GM23338 (cell line): ENCODE measurements at places on chromosomes 11 and 22.

- DNase-seq, result no peak
Observed at GRCh38 chr22:25125693-25126357, 73.8 kb upstream of the CRYBB3 start.

GRCh38 chr11:96228473-96228891 is 114.5 kb downstream of the MAML2 start:
- DNase-seq, result no peak

GRCh38 chr11:12958986-12959385 is 50.1 kb upstream of the RASSF10 start:
- no peak for DNase-seq

DNA sequence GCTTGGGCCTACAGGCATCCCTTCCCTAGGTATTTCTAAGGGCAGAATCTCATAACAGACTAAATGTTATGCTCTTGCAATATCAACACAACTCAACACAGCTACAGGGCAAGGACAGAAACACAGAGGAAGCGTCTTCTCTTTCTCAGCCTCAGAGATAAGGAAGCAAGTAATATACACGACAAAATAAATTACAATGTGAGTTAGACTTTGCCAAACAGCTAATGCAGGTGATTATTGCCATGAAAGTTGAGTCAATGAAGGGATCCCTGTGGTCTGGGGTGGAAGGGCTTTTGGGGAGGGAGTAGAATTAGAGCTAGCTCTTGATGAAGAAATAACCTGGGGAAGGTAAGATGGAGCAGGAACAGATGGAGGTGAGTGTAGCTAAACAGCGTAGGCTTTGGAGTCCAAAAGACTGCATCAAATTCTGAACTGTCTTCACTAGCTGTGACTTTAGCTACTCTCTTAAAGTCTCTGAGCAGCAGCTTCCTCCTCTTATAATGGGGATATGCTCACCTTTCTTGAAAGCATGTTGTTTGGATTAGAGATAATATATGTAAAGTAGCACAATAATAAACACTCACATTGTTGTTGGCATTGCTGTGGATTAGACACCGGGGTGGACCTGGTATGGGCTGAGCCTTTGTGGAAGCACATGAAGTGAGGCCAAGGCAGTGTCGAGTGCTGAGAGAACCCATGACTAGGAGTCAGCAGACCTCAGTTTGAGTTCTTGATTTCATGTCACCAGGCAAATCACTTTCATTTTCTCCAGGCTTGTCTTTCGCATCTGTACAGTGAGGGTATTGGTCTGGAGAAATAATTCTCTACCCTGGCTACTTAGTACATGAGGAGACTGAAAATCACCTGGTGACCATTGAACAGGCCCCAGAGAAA is 41.0 kb upstream of the AQP11 start:
- DNase-seq, result no peak

DNA sequence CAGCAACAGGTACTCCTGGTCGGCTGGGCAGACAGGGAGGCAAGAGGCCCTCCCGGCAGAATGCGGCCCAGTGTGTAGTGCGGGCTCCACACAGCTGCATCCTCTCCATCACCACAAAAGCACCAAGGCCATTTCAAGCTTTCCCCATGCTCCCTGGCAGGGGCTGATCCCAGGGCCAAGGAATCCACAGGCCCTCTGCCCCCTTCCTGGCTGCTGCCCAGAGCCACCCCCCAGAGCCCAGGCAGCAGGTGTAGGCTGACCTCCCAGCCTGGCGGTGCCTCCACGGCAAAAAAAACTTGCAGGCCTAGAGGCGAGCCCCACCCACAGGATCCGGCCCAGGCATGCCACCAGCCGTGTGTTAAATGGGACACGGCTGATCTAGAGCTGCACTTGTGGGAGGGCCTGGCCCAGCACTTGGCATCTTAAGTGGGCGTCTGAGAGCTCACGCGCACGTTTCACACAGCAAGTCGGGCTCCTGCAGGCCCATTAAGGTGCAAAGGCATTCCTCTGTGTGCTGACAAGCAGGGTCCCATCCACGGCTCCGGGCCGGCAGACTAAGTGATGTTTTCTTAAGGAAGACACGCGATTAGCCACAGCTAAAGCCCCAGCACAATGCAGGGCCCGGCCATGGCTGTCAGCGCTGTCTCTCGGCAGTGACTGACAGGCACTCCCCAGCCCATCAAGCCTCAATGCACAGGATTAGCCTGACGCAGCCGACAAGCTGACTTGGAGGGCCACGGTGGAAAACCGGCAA is 19.8 kb upstream of the GNB1L start:
- DNase-seq, result peak; percentile 34

DNA sequence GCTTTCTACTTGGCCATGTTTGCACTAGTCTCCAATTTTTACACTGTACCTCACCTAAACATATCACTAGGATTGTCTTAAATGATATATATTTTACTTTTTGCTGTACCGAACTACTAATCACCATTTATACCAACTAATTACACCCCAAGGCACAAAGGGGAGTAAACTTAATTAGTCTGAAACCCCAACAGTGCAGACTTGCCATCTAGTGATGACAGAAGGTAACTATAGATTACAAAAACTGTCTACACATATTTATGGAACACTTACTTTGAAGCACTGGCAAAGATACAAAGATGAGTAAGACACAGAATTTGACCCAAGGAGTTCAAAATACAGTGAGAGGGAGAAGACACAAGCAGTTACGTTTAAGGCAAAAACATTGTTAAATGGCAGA is 139.7 kb downstream of the CNTN5 start:
- no peak for DNase-seq

- DNase-seq, result peak; percentile 73
Observed at GRCh38 chr11:83649528-83649855, 363.3 kb upstream of the CCDC90B start.

GRCh38 chr11:95570845-95571244 is 218.7 kb downstream of the FAM76B start:
- DNase-seq, result no peak

GRCh38 chr11:46006418-46007070 is 84.1 kb downstream of the LARGE2 start:
- peak; percentile 93 for DNase-seq
